ENCODE measurements at places on chromosomes 2 and 18. TPM values are rescaled to one million over a fixed set of nuclear protein-coding genes. Genes with fewer than 3 reads are reported as not detected.

GRCh38 chr2:119218478-119219064 is 5.1 kb upstream of the STEAP3 start:
- no peak for DNase-seq
- H3K27me3 ChIP-seq: no peaks in the 10 kb centered on the region
- no peak overlapping the region for H3K27ac ChIP-seq
- H3K36me3 ChIP-seq: no peaks in the 10 kb centered on the region

- H3K4me1 ChIP-seq: no peaks in the 10 kb centered on the region
- no peak overlapping the region for H3K4me3 ChIP-seq
- no peaks in the 10 kb centered on the region for H3K27me3 ChIP-seq
- H3K27ac ChIP-seq: no peak overlapping the region
- DNase-seq: no peak
Observed at GRCh38 chr2:128298846-128299507, 19.7 kb downstream of the HS6ST1 start.

DNA sequence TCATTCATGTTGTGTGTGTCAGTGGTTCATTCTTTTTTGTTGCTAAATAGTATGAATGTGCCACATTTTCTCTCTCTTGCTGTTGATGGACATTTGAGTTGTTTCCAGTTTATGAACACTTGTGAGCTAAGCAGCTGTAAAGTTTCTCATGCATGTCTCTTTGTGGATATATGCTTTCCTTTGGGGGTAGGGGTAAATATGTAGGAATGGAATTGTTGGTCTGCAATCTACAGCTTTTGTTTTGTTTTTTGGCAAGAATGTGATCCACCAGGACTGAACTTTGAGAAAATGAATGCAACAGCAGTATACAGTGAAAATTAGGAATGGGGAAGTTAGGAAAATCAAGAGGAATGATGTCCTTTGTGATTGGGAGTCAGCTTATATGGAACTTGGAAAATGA is 226.3 kb downstream of the CDCA7 start:
- DNase-seq: no peak
- no peak overlapping the region for H3K27ac ChIP-seq
- H3K4me3 ChIP-seq: no peak overlapping the region
- no peaks in the 10 kb centered on the region for H3K27me3 ChIP-seq
- no peaks in the 10 kb centered on the region for H3K4me1 ChIP-seq
- H3K36me3 ChIP-seq: no peaks in the 10 kb centered on the region

GRCh38 chr2:61090386-61090921 is 24.8 kb downstream of the SANBR start:
- H3K27me3 ChIP-seq: no peaks in the 10 kb centered on the region
- no peak overlapping the region for H3K4me3 ChIP-seq
- H3K27ac ChIP-seq: no peak overlapping the region
- no peak for DNase-seq
- H3K4me1 ChIP-seq: no peaks in the 10 kb centered on the region
- H3K36me3 ChIP-seq: peaks cover 21% of the 10 kb centered on the region

The ERFE gene
- 0.33 TPM for total RNA-seq

The SLC9A2 gene
- not detected for total RNA-seq
